NCI-H146 (cell line): ENCODE measurements at places on chromosomes 4 and X.
A peak's percentile ranks its signal among the peaks of the same experiment; 100 is the strongest.

DNA sequence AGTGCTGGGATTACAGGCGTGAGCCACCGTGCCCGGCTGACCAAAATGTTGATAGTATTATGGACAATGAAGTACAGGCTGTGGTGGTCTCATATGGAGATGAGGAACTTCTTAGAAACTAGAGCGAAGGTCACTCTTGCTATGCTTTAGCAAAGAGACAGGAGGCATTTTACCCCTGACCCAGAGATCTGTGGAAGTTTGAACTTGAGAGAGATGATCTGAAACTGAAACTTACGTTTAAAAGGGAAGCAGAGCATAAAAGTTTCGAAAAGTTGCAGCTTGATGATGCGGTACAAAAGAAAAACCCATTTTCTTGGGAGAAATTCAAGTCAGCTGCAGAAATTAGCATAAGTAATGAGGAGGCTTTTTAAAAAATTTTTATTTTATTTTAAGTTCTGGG, 8.5 kb upstream of the CTAG2 start:
- DNase-seq = no peak

DNA sequence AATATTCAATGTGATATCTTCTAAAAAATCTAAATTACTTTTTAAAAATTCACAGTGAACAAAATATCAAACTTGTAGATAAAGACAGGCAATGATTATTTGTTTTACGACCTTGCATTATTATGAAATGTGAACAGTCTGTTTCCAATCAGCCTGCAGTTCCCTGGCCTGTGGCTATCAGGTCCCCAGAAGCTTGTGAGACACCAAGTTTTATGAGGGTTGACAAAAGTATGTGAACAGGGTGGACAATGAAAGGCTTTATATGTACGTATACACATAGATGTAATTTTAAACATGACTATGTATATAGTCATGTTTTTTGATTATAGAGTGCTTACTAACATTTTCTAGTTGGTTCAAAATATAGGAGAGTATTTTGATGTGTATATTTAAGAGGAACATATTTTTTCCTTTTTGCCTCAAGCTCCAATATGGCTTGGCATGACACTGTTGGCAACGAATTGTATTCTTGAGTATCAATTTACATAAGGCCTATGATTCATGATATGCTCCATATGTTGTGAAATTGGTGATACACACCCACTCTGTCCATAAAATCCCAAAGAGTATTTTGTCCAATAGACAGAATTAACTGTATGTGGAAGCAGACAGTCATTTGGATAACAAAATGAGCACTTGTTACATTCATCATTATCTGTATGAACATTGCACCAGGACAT, 55.7 kb downstream of the BTC start:
- DNase-seq = no peak

GRCh38 chr4:100926039-100926717, 408.4 kb upstream of the EMCN start:
- no peak for DNase-seq

GRCh38 chrX:40010550-40011321, 87.0 kb downstream of the BCOR start:
- DNase-seq = no peak

GRCh38 chrX:78387364-78387763, 60.0 kb upstream of the CYSLTR1 start:
- DNase-seq = no peak

DNA sequence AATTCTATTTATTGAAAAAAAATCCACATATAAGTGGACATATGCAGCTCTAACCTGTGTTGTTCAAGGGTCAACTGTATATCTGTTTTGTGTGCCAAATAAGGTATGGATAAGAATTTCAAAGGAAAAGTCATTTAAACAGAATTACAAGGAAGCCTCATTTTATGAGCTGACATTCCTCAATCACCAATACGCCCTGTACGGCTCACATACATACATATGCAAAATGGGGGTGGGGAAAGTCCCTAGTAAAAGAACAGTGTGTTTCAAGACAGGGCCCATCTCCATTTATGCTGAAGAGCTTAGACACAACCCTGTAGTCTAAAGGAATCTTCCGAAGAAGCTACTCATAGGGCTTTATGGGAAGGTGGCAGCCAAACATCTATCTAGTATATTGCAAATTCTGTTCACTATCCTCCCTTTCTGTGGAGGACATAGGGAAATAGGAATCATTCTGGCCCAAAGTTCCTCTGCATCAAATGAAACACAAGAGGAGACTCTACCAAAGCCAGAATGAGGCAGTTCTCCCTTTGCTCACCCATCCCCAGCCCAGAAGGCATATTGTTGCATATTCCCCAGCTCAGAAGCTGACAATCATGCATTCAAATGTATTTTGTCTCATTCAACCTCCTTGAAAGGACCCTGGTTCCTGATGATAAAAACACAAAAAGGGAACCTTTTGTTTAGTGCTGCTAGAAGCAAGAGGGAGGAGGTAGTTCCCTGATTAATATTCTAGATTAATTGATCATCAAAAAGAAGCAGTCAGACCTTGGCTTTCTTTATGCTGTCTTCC, 13.7 kb upstream of the ZBTB33 start:
- DNase-seq = no peak

DNA sequence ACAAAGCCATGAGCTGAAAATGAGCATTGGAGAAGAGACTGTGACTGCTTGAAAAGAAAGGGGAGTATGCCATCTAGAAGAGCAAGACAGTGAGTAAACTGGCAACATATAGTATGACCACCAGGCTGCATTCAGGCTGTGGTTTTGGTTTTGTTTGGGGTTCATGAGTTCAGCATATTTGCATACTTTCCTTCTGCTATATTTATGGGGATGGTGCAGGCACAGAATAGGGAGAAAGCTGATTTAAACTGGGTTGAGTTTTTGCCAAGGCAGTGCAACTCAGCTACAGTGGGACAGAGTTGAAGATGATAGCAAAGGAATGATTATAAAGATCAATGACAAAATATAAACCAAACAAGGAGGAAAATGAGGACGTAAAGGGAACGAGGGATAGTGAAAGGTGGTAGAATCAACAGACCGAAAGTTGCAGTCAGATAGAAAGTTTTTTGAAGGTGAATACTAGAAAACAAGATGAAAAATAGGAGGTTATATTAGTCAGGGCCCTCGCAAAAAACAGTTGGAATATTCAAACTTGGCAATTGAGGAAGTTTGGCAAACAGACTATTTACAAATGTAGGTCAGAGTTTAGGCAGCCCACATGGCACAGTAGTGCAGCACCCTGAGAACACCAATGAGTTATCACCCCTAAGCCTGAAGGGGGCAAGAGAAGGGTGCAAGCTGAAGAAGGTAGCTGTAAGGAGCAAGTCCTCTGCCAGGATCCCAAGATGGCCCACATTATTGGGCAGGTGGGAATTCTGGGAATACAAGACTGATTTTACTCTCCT, 114.8 kb upstream of the MAP9 start:
- no peak for DNase-seq

DNA sequence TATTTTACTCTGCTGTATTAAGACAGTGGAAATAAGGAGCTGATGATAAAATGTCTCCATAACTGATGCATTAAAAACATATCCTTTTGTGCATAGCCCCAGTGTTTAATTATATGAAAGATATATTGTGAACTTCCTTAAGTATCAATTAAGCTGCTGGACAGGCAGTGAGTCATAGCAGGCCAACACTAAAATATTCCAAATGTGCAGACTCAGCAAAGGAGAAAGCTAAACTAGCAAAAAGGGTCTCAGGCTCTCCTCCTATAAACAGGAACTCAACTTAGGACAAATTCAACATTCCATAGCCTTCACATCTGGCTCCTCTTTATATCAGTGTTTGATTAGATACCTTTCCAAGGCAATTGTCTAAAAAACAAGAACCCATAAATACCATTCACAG, 15.6 kb downstream of the TNMD start:
- DNase-seq = no peak

- no peak for DNase-seq
Observed at GRCh38 chr4:73711989-73712388, 28.4 kb upstream of the CXCL8 start.

DNA sequence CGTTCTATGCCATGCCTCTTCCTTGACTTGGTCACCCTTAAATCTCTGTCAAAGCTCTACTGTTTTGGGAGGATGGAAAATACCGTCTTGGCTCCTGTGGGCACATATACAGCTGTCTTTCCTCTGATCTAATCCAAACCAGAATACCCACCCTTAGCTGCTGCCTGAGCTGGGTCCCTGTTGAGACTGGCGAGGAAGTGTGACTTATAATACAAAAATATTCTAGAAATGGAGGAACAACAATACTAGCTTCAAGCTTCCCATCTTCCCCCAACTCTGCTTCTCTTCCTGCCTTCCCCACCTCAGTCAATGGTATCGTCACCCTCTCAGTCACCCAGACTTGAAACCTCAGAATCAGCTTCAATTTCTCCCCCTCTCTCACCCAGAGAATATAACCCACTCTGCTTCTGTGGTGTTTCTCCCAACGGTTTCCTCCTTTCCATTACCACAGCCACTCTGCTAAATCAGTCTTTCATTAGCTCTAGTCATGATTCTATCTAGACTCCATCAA, 599 bp upstream of the IL2RG start:
- DNase-seq = no peak

- no peak for DNase-seq
Observed at GRCh38 chr4:17489721-17490120, 22.2 kb downstream of the QDPR start.

DNA sequence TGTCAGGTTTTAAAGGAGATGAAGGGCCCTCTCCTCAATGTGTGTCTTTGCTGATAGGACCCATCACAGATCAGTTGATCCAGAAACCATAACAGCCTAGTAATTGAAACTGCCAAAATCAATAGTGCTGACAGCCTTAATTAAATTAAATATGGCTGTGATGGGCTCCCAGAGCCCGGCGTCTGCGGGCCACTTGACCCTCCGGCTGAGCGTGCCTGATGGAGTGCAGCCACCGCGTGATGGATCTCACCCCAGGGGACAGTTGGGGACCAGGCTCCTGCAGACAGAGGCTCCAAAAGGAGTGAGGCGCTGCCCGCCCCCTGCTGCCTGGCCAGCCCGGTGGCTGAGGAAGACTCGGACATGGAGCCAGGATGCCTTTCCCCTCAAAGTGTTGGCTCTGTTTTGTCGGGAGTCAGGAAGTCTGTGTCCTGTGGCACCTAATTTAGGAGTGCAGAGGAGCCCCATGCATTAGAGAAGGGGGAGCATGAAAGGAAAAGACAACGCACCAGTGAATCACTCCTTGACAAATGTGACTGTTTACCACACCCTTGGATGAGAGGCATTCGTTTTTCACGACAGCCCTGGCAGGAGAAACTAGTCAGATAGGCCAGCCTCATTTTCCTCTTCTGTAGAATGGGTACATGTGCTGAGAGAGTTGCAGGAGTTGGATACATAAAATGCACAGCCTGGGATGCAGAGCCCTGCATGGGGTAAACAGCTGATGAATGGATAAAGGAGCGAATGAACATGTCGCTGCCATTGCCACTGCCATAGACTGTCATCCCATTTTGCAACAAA, 40.9 kb upstream of the MSX1 start:
- no peak for DNase-seq

GRCh38 chrX:79169484-79169883, 25.0 kb downstream of the GPR174 start:
- DNase-seq = no peak

- DNase-seq = no peak
Observed at GRCh38 chr4:114691865-114692264, 93.3 kb downstream of the UGT8 start.

DNA sequence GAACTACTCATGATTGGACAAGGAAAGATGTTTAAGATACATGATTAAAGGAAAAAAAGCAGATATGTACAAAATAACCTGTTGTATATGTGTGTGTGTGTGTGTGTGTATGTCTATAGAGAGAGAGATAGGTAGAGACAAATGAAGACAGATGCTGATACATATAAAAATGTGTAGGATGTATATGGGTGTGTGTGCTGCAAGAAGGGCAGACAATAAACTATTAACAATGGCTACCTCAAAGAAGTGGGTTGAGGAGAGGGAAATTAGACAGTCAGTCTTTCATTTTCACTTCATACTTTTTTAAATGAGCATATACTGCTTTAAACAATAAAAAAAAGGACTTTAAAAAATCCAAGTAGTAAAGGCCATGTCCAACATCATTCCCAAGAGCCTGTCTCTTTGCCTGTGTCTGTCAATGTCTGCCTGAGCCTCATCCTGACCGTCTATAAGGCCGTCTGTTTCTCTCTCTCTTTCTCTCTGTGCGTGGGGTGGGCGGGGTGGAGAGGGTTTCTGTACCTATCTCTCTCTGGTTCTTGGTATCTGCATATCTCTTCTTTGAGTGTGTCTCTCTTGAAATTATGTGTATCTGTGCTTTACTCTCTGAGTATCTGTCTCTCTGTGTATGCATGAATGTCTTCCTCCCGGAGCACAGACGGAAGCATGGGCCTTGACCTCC, 62.8 kb downstream of the LRBA start:
- no peak for DNase-seq

- no peak for DNase-seq
Observed at GRCh38 chrX:4754878-4755604, 1041.6 kb upstream of the PRKX start.

GRCh38 chr4:89752932-89753598, 83.9 kb downstream of the SNCA start:
- peak; percentile 2 for DNase-seq

DNA sequence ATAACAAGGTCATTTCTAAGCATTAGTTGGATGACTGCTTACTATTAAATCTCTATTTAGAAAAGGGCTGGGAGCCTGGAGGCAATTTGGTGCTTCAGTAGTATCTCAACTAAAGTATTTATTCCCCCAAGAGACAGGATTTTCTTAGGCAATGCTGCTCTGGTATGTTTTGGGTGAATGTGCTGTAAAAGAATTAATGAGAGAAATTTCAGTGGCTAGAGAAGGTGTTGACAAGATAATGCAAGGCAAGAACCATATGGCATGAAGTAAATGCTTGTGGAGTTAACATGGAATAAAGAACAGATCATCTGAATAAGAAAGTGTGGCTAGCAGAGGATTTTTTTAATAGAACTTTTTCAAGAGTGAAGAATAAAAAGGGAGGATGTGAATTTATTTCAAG, 3.9 kb downstream of the CYP2U1 start:
- no peak for DNase-seq

DNA sequence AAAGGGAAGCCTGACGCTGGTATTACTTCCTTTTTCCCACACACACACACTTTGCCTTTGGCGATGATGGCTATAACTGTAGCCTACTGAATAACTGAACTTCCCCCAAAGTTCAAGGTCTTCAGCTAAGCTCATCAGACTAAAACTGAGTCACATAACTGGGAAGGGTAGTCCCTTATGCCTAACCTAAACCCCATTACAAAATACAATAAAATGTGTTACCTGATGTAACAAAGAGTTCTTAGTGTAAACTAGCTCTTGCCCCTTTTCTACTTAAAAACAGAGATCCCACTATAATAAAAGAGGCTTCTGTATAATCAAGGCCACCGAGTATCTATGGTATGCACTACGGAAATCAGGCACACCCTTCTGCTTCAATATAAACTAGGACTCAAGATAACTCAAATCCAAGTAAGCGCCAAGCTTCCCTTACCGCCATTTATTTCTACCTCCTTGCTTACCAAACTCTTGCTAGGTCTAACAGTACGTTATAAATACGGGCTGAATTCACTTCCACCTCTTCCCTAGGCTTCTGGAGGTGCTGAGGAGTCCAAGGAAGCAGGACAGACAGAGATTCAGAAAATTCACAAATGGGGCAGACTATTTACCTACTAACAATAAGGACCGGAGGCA, 2.4 kb downstream of the OTUD4 start:
- no peak for DNase-seq
